ENCODE measurements at places on chromosomes 5 and 9.

DNA sequence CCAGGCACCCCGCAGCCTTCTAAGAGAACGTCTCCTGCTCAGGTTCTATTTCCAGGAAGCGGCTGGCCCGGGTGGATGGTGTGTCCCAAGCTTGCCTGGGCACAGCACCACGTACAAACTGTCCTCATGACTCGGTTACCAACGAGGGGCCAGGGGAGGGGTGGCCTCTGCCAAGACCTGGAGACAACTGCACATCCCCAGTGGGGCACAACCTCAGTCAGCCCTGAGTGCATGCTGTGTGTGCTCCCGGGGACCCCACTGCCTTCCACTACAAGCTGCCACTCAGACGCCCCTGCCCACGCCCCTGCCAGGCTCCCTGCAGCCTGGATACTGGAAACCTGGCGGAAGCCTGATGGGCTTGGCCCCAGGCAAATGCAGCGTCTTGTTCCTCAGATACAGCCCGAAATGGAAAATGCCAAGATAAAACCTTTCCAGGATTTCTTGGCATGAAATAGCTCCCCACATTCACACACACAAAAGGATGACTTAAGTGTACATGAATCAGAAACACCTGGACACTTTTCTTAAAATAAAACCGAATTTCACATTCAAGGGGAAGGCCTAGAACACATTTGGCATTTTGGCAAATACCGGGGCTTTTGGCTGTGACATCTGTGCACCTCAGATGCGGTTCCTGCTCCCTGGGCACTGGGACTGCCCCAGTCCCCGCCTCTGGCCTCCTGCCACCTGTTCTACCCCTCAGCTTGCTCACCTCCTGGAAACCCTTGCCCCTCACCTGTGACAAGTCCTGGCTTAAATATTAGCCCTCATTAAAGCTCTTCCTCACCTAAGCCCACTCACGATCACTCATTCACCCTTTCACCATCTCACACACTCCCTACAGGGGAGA lies 62.5 kb downstream of the COL23A1 start:
- DNase-seq: no peak

- no peak for DNase-seq
Measured at GRCh38 chr5:14351086-14351661, 208.0 kb downstream of the TRIO start.

- peak; percentile 61 for DNase-seq
Measured at GRCh38 chr9:84139296-84140070, 158.9 kb downstream of the RMI1 start.

DNA sequence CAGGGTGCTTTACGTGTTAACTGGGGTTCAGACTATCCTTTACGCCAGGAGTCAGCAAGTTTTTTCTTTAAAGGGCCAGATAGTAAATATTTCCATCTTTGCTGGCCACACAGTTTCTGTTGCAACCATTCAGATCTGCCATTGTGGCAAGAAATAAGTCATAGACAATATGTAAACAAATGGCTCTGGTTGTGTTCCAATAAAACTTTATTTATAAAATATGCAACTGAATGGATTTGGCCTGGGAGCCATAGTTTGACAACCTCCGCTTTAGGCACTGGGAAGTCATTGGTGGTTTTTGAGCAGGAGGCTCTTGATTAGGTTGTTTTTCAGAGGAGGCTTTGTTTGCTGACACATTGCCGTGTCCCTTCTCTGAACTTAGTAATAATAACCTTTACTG lies 90.7 kb downstream of the INSYN2B start:
- DNase-seq: no peak

- no peak for DNase-seq
Measured at GRCh38 chr5:139094154-139095131, 103.7 kb downstream of the SIL1 start.

GRCh38 chr5:147737921-147738320 lies 44.6 kb downstream of the JAKMIP2 start:
- DNase-seq: no peak

- no peak for DNase-seq
Measured at GRCh38 chr9:69097064-69097463, 61.5 kb downstream of the FXN start.

DNA sequence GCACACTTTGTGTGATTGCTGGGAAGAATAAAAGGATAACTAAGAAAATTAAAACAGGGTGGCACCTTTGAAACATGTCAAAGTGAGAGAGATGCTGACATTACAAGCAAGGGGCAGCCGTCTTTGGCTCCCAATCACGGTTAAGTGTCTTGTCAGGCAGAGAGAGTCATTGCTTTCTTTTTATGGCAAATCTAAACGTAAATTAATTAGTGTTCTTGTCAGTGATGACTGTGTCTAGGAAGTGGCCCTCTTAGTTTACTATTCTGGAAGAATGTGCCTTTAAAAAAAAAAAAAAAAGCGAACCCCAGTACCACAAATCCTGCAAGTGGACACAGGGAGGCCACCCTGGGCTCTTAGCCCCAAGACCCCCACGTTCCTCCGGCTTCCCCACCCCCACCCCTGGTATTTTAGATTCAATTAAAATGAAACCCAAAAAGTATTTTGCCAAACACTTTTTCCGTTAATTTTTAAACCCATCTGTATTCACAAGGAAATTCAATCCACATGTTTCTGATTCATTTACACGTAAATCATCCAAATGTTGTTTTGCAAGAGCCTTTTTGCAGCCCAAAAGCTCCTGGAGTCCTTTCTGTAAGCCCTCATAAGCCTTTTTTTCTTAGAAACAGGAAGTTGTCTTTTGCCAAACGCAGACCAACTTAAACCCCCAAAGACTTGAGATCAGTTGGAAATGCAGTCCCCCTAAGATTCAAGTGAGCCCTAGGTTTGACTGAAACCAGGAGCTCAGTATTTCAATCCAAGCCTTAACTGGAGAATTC lies 399.3 kb downstream of the EBF1 start:
- DNase-seq: no peak

- DNase-seq: no peak
Measured at GRCh38 chr5:10376544-10376943, 23.0 kb downstream of the MARCHF6 start.

- no peak for DNase-seq
Measured at GRCh38 chr5:39176759-39177630, 42.4 kb downstream of the FYB1 start.

DNA sequence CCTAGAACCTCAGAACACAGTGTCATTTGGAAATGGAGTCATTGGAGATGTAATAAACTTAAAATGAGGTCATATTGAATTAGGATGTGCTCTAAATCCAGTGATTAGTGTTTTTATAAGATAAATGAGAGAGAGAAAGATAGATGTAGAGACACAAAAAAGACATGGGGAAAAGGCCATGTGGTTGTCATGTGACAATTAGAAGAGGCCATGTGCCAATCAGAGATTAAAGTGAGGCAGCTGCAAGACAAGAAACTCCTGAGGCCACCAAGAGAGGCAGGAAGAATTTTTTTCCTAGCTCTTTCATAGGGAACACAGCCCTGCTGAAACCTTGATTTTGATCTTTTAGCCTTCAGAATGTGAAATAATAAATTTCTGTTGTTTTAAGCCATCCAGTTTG lies 1307.2 kb downstream of the PTPRD start:
- no peak for DNase-seq

DNA sequence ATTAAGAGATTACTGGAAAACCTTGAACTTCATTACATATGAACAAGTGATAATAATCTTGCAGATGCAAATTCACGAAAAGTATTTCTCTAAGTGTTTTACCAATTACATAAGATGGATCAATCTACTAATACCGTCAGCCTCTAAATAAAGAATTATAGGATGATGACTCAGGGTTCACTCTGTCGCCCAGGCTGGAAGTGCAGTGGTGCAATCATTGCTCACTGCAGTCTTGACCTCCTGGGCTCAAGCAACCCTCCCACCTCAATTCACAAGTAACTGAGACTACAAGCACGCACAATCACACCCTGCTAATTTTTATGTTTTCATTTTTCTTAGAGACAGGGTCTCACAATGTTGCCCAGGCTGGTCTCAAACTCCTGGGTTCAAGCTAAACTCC lies 56.1 kb downstream of the CHD1 start:
- DNase-seq: no peak

DNA sequence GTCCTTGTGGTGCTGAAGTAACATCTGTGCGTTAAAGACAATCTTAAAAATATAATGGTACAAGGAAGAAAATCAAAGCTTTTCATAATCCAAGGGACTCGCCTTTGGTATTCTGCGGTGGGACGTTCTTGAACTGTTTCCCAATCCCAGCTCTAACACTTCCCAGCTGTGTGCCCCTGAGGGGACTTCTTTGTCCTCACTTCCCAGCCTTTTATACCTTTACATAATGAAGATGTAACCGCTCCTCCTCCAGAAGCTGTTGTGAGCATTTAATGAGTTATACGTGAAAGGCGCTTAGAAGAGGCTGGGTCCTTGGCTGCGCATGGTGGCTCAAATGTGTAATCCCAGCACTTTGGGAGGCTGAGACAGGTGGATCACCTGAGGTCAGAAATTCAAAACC lies 16.9 kb downstream of the STK10 start:
- no peak for DNase-seq

DNA sequence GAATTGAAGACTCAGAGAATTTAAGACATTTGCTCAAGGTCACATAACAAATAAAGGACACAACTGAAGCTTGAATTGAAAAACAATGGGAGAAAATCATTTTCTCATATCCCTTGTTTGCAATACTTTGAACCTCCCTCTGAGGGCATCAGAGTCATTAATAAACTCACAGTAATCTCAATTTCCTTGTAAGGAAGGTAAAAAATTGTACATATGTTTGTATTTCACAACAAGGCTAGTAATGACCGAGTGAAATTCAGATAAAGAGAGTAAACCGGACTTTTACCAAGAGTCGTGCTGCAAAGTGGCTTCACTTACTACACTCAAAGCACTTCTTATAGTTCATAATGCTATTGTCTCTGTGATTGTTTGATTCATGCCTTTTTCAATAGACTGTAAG lies 665.0 kb downstream of the NR2F1-AS1 start:
- DNase-seq: no peak

DNA sequence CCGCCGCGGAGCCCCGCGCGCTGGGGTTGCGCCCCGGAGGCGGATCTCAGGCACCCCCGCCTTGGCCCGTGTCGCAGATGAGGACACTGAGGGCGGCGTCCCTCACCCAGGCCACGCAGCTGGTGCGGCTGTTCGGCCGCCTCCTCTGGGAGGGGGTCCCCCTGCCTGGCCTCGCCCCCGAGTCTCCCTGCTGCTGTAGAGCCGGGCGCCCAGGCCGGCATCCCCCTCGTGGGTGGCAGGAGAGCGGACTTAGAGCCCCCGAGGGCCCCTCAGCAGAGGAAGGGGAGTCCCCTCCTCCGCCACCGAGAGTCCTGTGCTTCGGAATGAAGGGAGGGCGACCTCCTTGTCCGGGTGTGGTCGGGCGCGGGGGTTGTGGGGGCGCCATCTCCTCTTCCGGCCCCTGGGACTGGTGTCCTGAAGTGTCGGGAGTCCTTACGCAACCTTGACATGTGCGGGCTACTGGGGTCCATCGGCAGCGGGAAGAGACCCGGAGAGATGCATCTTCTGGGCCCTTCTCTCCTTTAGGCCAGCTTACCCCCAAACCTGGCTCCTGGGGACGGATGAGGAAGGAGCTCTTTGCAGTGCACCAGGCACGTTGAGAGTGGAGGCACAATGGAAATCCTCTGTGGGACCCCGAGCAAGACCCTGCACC lies 11.7 kb upstream of the EXOSC2 start:
- no peak for DNase-seq

DNA sequence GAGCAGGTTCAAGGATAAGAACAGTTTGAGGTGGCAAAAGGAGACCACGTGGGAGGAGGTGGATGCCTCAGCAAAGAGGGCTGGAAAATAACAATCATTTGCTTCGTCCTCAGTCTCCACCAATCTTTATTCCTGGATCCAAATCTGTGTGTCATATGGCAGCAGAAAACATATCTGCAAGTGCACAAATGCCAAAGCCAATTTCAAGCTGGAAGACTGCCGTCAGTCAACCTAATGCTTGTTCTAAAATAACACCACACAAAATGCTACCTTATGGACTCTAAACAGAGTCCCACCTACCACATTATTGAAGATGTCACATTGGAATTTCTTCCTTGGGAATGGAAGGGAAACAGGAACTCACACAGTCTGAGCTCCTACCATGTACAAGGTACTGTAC lies 129.1 kb downstream of the CDK5RAP2 start:
- DNase-seq: no peak

DNA sequence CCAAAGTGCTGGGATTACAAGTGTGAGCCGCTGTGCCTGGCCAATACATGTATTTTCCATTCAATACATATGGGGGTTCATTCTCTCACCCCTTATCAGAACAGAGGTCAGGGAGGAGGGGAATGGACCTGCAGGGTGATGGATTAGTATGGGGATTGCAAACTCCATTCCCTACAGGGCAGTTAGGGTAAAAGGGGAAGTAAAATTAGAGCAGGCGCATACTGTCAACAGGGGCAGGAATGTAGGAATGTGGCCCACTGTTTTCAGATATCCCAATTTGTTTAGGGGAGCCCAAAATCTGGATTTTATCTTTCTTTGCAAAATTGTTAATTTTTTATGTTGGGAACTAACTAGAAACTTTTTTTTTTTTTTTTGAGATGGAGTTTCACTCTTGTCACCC lies 46.4 kb upstream of the SLC44A1 start:
- no peak for DNase-seq

DNA sequence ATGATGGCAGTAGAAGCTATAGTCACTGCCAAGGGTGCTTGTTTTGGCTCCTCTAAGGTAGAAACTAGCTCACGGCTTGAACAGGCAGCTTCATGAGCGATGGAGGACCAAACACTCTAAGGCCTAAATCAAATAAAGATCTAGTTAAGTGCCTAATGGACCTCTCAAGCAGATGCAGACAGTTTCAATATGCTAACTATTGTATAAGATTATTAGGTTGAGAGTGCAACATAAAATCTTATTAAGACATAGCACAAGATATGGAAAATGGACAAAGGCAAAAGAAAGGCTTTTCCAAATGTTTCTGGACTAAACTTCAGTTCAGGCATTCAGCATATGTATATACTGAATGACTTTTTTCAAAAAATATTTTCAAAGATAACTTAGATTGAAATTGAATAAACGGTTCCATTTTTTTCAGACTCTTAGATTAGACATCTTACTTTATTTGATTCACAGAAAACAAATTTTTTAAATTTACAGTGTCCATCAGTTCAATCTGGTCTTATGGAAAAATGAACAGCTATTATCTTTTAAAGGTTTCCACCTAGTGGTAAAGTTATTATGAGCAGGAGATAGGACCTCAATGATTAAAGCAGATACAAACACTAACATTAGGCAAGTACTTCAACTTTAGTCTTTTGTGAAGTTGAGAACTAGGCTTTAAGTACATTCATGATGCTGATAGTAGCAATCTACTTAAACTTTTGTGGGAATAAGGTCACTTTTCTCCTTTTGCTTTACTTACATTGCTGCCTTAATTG lies 1167.7 kb downstream of the MAT2B start:
- no peak for DNase-seq

DNA sequence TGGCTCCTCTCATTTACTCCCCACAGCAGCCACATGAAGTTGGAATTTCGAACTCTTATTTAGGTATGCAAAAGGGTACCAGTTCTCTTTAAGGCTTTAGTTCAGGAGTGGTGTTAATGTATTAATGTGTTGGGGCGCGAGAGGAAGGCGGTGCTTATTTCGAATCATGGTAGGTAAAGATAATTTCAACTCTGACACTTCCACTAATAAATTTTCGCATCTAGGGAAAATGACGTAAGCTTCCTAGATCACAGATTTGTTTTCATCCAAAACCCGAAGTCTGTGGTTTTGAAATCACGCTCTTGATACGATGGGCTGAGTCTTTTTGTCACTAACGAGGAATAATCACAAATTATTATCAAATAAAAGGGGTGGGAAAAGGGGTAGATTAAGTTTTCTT lies 681 bp downstream of the PPWD1 start:
- no peak for DNase-seq
